ENCODE measurements at places on chromosomes 3 and 15. TPM values are rescaled to one million over a fixed set of nuclear protein-coding genes. Genes with fewer than 3 reads are reported as not detected.

The ANKRD63 gene
- 0.22 TPM for total RNA-seq

The CACNA1D gene
- total RNA-seq = 2.0 TPM

The PAQR5 gene
- total RNA-seq = 0.13 TPM

The SAMMSON gene
- total RNA-seq = 0.04 TPM

- no peak for DNase-seq
Measured at GRCh38 chr3:57421336-57421735, 122.8 kb downstream of the DNAH12 start.

GRCh38 chr3:73236867-73237266 lies 175.4 kb downstream of the EBLN2 start:
- DNase-seq = no peak
